Stimulated activated naive B cell treated with anti-CD40 and anti-IgM and Interleukin-4, amounts not matched to agents 10 μg/mL and 1 μg/mL and 100 μg/mL, for 72 hours (primary cell): ENCODE measurements at places on chromosomes 7 and 10.

DNA sequence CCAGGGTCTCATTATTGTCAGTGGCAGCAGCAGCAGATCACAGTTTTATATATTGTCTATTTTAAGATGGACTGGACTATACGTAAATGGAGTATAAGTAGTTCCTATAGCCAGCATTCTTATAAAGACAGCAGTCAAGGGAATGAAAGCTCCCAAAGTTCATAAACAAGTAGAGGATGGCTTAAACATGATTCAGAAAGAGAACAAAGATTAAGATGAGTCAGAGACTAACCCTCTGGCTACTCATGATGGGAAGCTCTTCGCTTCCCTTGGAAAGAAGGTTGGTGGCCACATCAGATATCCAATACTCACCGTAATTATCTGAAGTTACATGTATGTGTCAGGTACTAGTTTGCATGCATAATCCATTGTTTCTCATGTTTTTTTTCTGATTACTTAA is 277.0 kb downstream of the INHBA start:
- DNase-seq: no peak

- no peak for DNase-seq
These were observed at the start of gene CAV2 for GRCh38 chr7:116499168-116500077. Gene CAV2, plus strand, starts transcription at chr7:116499738. Its CDS starts 44 bp downstream, at chr7:116499782.

- DNase-seq: no peak
These were observed 11.3 kb downstream of the ASB13 start for GRCh38 chr10:5655121-5655520.

GRCh38 chr10:128398118-128398517 is 271.9 kb upstream of the MKI67 start:
- DNase-seq: no peak

- no peak for DNase-seq
These were observed 102.4 kb downstream of the SEMA3A start for GRCh38 chr7:84092207-84092606.

DNA sequence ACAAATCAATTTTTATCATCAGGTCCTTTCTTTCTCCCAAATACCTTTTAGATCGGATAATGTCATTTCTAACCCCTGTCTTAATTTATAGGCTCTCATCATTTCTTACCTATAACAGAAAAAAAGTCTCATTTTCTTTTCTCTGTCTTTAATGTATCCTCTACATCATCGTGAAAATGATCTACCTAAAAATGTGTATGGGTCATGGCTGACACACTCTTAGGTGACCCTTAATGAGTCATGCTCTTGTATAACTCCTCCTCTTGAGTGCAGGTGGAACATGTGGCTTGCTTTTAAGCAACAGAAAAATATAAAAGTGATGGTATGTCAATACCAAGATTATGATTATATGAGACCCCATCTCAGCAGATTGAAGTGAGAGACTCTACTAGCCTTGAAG is 139.4 kb downstream of the SEMA3C start:
- DNase-seq: no peak

GRCh38 chr7:86645676-86646276 is 2.1 kb downstream of the GRM3 start:
- no peak for DNase-seq

GRCh38 chr10:131779661-131780394 is 121.0 kb upstream of the PPP2R2D start:
- no peak for DNase-seq

- no peak for DNase-seq
These were observed at the start of gene RELN for GRCh38 chr7:103989200-103989784. Gene RELN, minus strand, starts transcription at chr7:103989658. Its CDS starts 302 bp downstream, at chr7:103989356.

DNA sequence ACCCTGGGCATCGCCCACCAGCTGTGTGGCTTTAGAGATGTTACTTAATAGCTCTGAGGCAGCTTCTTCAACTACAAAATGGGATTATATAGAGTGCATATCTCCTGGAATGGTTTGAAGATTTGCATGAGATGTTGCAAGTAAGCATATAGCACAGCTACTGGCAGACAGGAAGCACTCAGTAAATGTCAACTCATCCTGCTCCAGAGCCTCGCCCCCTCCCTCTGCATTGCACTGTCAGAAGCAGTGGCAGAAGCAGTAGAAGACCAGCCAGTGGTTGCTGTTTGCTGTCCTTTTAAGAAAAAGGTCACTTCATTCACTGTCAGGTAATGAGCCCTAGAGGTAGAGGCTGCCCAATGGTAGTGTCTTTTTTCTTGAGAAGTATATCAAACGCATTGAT is 180.0 kb upstream of the GHITM start:
- no peak for DNase-seq

DNA sequence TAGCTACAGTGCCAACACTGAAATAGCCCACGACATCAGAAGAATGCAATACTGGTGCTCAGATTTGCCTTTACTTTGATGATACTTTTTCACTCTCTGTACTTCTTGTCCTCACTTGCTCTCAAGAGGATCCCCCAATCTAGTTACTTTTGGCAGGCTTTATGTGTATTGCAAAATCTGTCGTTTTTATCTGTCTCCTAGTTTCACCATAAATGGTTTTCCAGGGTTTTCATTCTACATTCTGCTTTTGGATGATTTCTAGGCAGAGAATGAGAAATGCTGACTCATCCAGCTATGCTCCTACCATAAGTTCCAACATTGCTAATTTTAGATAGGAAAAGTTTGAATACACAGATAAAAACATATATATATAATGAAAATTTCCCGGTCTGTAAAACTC is 659.5 kb upstream of the NRG3 start:
- DNase-seq: no peak

- DNase-seq: no peak
These were observed 27.5 kb downstream of the LMBR1 start for GRCh38 chr7:156865493-156865892.

DNA sequence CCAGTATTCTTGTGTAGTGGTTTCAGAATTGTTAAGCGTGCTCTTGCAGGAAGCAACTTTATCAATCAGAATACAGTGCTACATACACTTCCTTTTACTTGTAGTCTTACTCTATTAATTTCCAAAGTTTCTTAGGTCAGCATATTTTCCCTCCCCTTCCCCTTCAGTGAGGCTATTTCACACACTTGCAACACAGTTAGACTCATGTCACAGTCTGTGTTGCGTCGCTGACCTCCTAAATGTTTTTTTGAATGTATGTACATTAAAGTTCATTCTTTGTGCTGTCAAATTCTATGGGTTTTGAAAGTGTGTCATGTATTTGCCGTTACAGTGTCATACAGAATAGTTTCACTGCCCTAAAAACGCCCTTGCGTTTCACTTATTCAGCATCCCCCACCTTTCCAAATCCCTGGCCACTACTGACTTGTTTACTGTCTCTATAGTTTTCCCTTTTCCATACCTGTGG is 5.4 kb upstream of the HKDC1 start:
- DNase-seq: no peak

GRCh38 chr7:98133621-98134303 is 27.1 kb downstream of the LMTK2 start:
- no peak for DNase-seq

GRCh38 chr10:59212301-59212798 is 35.9 kb downstream of the PHYHIPL start:
- DNase-seq: no peak

GRCh38 chr7:23912065-23912464 is 202.0 kb downstream of the STK31 start:
- no peak for DNase-seq

- DNase-seq: no peak
These were observed 278.3 kb downstream of the ARL4A start for GRCh38 chr7:12965767-12966166.

DNA sequence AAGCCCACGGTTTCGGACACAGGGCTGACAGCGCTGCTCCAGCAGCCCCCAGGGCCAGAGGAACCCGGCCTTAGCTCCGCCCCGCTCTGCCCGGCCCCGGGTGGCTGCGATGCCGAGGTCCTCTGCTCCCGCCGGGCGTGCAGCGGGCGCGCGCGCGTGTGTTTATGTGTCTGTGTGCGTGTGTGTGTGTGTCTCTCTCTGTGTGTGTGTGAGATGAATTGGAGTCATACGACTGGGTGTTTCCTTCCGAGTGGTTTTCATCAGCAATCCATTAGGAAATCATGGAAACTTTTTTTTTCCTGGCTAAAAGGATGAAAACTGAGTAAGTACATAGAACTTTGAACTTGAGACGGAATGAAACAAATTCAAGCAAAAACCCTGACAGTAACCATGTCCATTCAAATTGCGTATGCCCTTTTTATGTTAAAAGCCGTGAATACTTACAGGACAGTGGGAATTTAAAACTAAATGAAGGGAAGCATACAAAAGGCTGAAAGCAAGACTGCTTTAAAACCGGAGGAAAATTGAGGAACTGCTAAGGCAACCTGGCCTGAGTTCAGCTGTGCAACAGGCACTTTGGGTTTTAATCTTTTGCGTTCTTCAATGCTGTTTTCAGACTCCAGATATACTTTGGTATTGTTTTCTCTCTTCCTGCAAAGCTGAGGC is at the start of gene CPED1:
Gene CPED1 (plus strand): TSS at position 121 of the 666 bp plus-strand sequence. CDS start 911 bp downstream, outside the sequence.
- peak; percentile 32 for DNase-seq

DNA sequence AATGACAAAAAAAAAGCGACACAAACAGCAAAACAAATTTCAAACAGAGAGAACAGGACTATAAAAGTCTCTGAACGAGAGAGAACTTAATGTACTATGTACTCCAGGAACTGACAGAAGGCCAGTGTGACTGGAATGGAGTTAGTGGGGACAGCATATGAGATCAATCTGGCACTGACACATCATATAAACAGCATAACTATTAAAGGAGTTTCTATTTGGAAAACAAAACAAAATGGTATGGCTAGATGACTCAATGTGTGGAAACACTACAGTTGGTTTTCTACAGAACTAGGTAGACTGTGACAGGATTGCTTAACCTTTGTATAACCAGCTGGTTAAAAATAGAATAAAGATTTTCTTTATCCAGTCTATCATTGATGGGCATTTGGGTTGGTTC is 232.9 kb upstream of the KAT6B start:
- DNase-seq: no peak

GRCh38 chr10:31623947-31624346 is 304.7 kb downstream of the ARHGAP12 start:
- no peak for DNase-seq

DNA sequence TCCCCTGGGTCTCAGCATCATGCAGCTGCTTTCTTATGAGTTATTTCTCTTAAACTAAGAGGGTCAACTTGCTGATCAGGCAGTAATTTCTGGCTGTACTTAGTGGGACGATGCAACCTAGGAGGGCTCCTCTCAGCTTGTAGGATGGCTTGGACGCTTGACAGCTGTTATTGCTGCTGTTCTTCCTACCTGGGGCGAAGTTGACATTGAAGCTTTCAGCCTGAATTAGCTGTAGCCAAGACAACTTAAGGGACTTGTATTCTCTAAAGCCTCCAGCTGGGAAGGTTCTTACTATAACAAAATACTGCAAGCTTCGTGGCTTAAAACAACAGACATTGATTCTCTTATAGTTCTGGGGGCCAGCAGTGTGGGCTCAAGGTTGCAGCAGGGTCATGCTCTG is 224.9 kb downstream of the ACTR3B start:
- DNase-seq: no peak

GRCh38 chr10:17278607-17279240 is 50.7 kb downstream of the VIM start:
- no peak for DNase-seq

- DNase-seq: peak; percentile 70
These were observed 706 bp downstream of the BUB3 start for GRCh38 chr10:123154711-123155505.

DNA sequence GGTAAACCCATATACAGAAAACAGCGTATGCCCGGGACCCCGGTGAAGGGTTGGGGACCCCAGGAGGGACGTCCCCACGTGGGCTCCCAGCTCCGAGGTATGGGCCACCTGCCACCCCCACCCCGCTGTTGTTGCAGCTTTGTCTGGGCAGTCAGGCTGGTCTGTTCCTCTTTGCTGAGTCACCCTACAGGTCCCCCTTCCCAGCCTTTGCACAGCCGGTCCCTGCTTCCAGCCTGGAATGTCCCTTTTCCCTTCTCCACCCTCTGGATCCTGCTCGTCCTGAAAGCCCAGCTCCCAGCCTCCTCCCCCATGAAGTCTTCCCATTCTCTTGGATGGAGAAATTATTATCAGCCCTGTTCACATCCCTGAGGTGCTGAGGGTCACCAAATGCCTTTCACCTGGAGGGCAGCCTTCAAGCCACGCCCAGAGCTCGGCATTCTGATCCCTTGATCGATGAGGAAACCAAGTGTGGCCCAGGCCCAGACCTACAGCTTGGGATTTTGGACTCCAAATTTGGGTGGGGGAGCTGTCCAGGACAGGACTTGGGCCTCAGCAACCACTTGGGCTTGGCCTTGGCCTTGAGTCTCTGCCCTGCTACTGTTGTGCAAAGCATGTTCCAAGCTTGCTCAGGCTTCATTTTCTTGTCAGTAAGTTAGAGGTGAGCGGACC is 2.6 kb downstream of the CLDN4 start:
- no peak for DNase-seq

DNA sequence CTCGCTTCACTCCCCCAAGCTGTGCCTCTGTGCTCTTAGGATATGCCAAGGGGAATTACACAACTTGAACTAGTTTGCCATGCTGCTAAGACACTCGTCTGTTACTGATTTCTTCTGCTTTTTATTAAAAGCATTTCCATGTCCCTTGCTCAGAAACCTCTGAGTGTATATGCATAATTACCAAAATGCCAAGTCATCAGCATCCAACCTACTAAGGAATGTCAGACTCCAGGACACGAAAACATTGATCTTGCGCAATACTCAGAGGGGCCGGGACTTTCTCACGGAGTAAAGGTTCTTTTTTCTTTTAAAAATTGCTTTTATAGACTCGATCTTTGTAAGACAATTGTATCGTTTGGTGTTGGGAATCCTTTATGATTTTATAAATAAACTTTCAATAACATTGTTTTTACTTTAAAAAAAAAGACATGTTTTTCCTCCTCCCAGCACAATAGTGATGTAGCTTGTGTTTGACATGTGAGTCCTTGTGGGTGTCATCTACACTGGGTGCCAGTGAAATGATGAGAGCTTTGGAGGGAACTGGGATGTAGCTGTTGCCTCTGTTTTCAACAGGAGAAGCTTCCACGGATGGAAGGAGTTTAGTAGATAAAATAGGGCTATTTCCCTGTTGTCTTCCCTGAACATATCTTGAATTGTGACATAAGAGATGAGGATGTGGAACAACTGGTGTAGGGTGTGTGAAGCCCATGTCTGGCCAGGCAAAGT is 43.6 kb downstream of the CNNM1 start:
- DNase-seq: no peak

- DNase-seq: no peak
These were observed 18.5 kb downstream of the PIK3CG start for GRCh38 chr7:106883456-106884026.

DNA sequence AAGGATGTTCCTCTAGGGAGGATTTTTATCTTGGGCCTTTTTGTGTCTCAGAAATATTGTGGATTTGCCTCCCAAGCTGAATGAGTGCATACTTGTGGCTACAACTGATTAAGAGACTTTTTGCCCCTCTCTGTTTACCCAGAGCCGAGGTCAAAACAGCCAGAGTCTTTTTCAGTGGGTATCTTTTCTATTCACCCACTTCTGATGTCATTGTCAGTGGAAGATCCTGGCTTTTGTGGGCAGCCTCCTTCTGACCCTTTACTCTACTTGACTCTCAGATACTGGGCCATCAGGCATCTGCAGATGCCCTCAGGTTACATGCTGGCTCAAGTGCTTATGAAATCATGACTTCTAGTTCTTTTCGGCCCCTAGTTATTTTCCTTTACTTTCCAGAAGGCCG is 19.6 kb upstream of the PIP4K2A start:
- no peak for DNase-seq

- DNase-seq: no peak
These were observed 29.1 kb downstream of the FOXL3 start for GRCh38 chr7:318878-319661.
